SHP77 treated with DMSO at 0.1 percent for 48 hours (cell line): ENCODE measurements at places on chromosomes 7 and 10.

- DNase-seq: no peak
Measured at GRCh38 chr7:149642589-149642988, 130.8 kb downstream of the ZNF467 start.

DNA sequence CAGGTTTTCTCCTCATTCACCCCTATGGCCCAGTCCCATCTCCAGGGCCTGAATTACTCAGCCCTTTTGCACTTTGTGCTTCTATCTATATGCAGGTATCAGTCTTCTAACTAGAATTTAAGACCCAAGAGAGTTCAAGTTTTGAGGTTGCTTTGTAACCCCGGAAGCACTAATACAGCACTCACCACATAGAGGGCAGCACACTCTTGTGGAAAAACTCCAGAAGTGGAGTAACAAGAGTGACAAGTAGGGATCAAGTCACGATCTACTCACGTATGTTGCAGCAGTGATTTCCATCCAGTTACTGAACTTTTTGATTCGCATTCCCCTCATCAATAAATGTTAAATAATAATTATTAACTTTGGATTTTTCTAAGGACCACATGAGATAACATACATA, 151.0 kb downstream of the CHCHD3 start:
- DNase-seq: no peak

- no peak for DNase-seq
Measured at GRCh38 chr10:132186488-132187429, at the start of gene DPYSL4. Gene DPYSL4, plus strand, starts transcription at chr10:132186948. Its CDS starts 116 bp downstream, at chr10:132187064.

GRCh38 chr10:96395931-96396877, 37.4 kb upstream of the OPALIN start:
- peak; percentile 22 for DNase-seq

GRCh38 chr7:70935854-70936253, 196.1 kb upstream of the GALNT17 start:
- no peak for DNase-seq
